ENCODE measurements at places on chromosomes 6 and 20. TPM values are rescaled to one million over a fixed set of nuclear protein-coding genes. Genes with fewer than 3 reads are reported as not detected.

GRCh38 chr6:157753291-157753690 is 69.8 kb upstream of the SNX9 start:
- no peak for DNase-seq

DNA sequence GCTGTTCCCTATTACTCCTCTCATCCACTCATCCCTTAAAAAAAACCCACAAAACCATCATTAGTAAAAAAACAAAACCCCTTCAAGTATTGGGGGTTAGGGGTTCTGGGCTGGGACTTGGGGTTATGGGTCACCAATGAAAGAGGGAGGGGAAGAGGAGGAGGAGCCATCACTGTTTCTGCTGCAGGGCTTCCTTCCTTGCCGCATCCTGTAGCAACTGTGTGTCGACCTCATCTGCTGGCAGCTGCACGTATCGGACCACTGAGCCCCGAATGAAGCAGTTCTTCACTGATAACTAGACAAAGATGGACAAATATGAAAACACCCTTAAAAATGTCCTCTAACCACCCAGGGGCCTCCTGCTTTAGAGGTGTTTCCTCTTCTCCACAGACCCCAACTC is 2.0 kb upstream of the VARS1 start:
- no peak for DNase-seq

- peak; percentile 4 for DNase-seq
These were observed 929 bp downstream of the CDH22 start for GRCh38 chr20:46307139-46307998.

DNA sequence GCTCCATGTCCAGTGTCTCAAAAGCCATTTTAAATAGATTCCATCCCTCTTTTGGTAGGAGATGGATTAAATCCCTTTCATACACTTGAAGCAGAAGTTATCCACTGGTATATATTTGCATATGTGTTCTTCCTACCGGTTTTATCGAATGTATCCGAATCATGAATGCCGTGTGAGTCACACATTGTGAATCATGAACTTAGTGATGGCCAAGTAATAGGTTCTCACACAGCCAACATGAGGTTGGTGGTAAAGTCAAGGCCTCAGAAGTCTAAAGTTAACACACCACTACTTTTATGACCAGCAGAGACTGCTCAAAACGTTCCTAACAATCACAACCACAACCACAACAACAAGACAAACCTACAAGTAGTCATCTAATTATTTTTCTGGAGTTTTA is 345.5 kb downstream of the THBS2 start:
- peak; percentile 78 for DNase-seq

DNA sequence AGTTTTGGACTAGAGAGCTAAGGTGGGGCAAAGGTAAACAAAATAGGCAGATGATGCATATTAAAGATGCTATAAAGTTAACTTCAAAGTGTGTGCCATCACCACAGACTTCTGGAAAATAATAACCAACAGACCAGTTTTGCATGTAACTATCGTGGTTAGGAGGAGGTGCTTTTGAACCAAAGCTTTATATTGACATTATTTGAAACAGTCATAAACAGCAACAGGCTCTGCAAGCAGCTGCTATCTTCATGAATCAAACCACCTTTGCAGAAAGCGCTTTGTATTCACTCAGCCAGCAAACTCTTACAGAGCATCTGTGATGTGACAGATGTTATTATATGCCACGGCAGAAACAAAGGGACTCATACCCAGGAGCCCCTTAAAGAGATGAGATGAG is 81.9 kb downstream of the CRYBG1 start:
- DNase-seq: no peak

- no peak for DNase-seq
These were observed 240.5 kb downstream of the ERMARD start for GRCh38 chr6:169991913-169992312.

GRCh38 chr20:36886859-36887751 is 11.2 kb downstream of the TLDC2 start:
- DNase-seq: peak; percentile 42

- no peak for DNase-seq
These were observed 3.9 kb upstream of the LRRC1 start for GRCh38 chr6:53790886-53791285.

DNA sequence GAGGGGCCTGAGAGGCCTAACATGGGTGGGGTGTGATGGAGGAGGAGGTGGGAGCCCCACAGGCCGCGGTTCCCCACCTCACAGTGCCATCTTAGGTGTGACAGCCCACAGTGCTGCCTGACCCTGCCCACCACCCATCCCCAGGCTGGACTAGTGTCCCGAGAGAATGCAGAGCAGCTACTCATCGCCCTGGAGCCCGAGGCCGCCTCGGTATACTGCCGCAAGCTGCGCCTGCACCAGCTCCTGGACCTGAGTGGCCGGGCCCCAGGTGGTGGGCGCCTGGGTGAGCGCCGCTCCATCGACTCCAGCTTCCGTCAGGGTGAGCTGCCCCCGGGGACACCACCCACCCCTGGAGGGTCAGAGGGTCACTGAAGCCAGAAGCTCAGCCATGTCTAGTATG is 15.6 kb downstream of the HSPA12B start:
- DNase-seq: no peak

GRCh38 chr20:3560162-3560561 is 89.3 kb downstream of the ATRN start:
- no peak for DNase-seq

GRCh38 chr20:58216334-58216733 is 12.1 kb downstream of the ANKRD60 start:
- DNase-seq: no peak

DNA sequence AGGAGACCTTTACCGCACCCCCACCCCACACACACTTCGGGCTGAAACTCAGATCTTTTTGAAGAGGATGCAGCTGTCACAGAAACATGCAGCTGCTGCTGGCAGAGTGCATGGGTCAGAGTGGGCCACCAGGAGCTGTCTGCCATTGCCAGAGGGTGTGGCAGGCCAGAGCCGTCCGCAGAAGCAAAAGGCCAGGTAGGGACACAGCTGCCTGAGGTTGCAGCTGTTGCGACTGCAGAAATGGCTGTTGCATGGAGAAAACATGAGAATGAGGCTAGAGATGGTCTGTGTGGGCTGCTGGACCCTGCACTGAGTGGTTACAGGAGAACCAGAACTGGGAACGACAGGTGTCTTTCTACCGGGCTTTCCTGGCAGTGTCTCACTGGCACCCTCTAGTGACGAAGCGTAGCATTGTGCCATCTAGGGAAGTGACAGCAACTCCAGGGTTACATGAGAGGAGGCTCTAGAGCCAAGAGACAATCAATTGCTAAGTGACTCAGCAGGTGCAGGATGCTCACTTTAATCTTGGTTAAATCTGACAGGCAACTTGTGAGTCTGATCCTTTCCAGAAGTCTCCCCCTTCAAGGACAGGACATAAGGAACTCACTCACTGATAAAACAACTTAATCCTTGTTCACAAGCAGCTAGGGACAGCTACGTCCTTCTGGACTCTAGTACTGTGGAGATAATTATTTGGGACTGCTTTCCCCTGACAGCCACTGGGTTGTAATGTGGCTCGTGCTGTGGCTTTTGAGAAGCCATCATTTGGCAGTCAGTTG is 29.1 kb upstream of the SERPINB9 start:
- DNase-seq: peak; percentile 27

DNA sequence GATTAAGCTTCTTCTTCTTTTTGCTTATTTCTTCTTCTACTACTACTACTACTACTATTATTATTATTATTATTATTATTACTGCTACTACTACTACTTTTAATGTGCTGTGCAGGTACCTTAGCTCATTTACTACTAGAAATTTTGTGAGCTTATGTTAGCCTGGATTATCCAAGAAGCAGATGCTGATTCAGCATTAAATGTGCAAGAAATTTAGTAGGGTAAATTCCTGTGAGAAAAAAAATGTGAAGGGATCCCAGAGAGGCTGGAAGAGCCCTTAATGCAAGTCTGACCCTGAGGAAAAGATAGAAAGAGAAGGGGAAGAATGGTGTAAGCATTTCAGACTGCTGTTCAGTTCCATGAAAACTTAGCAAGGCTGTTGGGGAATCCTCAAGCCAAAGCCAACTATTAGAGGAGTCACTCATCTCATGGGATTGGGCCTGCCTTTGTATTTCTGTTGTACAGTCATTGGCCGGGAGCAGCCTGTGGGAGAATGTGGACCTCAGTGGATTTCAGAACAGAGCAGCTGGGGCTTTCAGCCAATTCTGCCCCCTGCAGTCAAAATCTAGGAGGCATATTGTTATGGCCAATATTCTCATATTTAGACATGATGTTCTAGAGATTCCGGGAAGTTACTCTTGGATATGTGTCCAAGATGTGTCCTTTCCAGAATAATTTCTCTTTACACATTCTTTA is 37.2 kb upstream of the TSPYL1 start:
- no peak for DNase-seq

GRCh38 chr20:35226884-35227681 is 593 bp downstream of the MMP24 start:
- DNase-seq: peak; percentile 26

- peak; percentile 42 for DNase-seq
These were observed 1.4 kb downstream of the MDGA1 start for GRCh38 chr6:37696220-37696840.

- DNase-seq: no peak
These were observed 25.4 kb downstream of the CCDC167 start for GRCh38 chr6:37474316-37474715.

- DNase-seq: no peak
These were observed 185.7 kb downstream of the SASH1 start for GRCh38 chr6:148528292-148528691.

GRCh38 chr6:163579880-163580295 is 165.4 kb downstream of the QKI start:
- DNase-seq: peak; percentile 26

DNA sequence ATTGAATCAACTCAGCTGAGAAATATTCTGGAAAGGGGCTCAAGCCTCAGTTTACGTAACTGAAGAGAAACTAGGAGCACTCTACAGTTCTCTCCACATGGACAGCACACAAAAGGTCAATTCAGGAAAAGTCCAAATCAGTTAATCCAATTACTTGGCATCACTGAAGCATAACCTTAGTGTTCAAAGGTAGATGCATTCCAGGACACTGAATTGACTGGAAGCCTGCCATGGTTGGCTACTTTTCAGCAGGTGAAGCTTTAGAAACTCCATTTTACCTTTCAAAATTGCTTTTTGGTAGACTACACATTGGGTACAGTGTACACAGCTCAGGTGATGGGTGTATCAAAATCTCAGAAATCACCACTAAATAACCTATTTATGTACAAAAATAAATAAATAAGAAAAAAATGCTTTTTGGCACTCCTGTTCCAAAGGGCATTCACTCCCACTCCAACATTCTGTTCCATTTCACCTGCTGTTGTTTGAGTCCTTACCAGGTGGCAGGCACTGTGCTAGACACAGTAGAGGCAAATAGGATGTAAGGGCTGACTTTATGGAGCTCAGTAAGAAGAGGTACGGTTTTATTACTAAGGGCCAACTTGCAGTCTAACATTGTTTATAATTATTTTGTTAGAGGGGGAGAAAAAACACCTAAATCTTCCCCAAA is 153.4 kb downstream of the FAXC start:
- no peak for DNase-seq

GRCh38 chr20:48193627-48194425 is 408.5 kb upstream of the SULF2 start:
- no peak for DNase-seq

DNA sequence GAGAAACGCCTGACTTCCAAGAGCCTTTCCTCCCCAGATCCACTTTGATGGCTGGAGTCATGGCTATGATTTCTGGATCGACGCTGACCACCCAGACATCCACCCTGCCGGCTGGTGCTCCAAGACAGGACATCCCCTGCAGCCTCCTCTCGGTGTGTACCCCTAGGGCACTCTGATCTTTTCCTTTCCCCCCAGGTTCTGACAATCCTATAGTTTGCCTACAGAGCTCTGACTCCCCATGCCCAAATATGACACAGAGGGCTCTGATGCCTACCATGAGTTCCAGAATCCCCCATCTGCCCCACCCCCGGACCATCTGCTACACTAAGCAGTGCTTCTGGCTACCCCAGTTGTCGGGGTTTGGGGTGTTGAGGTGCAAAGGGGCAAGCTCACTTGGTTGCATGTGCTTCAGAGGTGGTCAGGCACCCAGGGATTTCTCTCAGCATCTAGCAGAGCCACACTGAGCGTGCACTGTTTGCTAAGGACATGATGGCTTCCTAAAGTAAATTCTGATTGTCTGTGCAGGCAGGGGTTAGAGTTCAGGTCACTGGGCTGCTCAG is 24.0 kb upstream of the SGK2 start:
- DNase-seq: no peak

- DNase-seq: no peak
These were observed 8.1 kb upstream of the PFDN4 start for GRCh38 chr20:54199721-54200176.

DNA sequence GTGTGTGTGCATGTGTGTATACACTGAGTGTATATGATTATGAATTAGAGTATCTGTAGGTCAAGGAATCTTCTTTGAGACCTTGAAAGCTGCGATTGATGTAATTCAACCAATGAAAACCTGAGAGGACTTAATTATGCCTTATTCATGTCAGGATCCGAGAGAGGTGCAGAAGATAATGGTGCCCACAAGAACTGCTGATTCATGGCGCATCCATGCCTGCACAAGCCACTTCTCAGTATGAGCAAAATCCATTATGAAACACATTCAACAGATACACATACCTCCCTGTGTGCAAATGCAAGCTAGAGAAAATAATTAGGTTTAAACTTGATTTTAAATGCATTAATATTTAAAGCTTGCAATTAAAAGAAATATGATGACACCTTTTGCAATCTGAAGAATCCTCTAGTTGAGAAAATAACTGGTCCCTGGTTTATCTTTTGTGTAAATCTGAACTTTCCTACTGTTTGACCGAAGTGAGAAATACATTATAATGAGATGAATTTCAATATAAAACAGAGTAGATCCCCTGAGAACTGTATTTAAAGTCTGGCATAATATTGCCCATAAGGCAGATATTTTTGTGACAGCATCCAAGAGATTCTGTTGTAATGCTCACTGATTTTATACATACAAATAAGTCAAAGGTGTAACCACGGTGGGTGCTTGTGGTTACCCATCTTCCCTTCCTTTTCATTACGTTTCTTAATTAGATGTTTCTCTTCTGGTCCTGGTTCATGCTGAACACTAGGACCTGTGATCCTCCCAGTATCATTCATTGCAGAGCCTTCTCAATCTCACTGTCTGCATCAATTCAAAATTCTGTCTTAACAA is 45.6 kb downstream of the LY86 start:
- DNase-seq: no peak

The QRSL1 gene
- total RNA-seq: 11.5 TPM

The IL17A gene
- total RNA-seq: not detected

The ARFGEF3 gene
- 1.5 TPM for total RNA-seq

The TINAG gene
- total RNA-seq: not detected

The SOBP gene
- total RNA-seq: 4.7 TPM

The SLC35D3 gene
- total RNA-seq: not detected

The SIRPB2 gene
- not detected for total RNA-seq

The SPAG4 gene
- 1.2 TPM for total RNA-seq

The TRIM10 gene
- total RNA-seq: not detected

The OPRM1 gene
- total RNA-seq: not detected

The GLP1R gene
- not detected for total RNA-seq

The GNRH2 gene
- total RNA-seq: 1.4 TPM

All from astrocyte (in vitro differentiated cells and primary cell).